SJCRH30 (cell line): ENCODE measurements at places on chromosomes 6 and 20.

DNA sequence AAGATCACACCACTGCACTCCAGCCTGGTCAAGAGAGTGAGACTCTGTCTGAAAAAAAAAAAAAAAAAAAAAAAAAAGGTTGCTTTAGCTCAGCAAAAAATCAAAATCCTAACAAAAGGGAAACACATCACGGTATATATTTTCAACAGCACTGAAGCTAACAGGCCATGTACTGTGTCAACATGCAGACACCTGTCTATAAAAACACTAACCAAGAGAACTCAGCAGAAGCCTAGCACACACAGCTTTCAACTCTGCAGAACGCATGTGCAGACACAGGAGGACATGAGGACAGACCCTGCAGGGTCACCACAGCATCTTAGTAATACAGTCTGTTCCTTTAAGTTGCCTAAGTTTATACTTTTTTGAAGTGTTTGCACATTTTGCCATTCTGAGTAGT, 13.5 kb downstream of the NINL start:
- DNase-seq, result no peak

DNA sequence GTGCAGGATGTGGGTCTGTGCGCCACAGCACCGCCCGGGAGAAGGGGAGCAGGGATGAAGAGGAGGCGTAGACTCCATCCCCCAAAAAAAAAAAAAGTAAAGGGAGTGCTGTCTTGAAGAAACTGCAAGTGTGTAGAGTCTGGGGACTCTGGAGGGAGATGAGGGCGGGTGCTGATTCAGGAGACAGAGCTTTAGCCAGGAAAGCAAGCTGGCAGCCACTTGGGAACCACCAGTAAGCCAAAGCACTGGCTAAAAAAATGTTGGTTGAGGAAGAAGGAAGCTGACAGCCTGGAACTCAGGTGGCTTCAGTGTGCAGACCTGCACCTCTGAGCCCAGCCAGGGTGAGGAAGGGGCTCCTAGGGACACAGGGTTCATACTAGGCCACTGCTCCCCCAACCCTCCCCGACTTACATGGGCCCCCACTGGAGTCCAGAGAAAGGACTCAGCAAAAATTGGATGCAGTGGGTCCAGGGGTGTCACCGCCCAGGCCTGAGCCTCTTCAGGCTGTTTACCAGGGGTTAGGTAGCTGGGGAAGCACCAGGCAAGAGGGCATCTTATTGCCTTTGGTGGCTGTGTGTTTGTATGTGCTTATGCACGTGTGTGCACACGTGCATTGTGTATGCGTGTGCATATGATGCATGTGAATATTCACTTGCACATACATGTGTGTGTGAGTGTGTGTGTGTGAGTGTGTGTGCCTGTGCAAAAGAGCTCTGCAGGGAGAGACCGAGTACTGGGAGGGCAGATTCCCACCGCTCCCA, 153.5 kb upstream of the MLN start:
- no peak for DNase-seq

DNA sequence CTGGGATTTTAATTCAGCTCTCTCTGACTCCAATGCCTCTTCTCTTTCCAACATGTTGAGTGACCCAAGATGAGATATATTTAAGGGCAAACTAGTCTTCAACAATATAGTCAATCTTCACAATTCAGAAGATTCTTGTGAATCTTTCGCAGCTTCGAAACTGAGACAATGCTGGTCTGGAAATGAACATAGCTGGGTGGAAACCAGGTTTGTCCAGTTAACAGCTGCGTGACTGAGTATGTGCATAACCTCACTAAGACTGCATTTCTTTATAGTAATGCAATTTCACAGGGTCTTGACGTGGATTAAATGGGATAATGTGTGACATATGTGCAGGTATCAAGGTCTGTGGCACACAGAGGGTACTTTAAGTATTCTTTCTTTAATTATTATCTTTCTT, 18.9 kb downstream of the PTPRT start:
- DNase-seq, result peak; percentile 77

- no peak for DNase-seq
These were observed 374.1 kb upstream of the CITED2 start for GRCh38 chr6:139748353-139749146.

DNA sequence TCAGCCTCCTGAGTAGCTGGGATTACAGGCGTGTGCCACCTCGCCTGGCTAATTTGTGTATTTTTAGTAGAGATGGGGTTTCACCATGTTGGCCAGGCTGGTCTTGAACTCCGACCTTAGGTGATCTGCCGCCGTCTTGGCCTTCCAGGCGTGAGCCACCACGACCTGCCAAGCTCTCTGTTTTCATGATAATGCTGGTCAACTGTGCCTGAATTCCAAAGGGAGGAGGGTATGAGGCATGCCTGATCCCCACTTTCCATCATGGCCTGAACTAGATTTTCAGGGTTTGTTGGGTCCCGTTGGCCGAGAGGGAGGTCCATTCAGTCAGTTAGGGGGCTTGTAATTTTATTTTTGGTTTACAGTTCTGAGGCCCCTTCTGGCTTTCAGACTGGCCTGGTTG, 28.0 kb upstream of the ANGPT4 start:
- no peak for DNase-seq

DNA sequence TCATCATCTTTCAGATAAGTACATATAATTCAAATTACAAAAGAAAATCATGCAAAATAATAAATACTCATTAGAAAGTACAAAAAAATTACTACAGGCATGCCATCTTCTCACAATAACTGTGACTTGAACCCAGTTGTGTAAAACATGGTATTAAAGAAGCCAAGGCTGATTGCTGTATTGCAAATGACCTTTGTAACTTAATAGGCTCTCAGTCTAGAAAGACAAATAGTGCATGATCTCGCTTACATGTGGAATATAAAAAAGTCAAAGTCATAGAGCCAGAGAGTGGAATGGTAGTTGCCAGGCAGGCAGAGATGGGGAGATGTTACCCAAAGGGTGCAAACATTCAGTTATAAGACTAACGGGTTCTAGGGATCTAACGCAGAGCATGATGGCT, 626.1 kb downstream of the COL12A1 start:
- no peak for DNase-seq

- DNase-seq, result no peak
These were observed 64.4 kb upstream of the TMEM170B start for GRCh38 chr6:11473008-11473740.

DNA sequence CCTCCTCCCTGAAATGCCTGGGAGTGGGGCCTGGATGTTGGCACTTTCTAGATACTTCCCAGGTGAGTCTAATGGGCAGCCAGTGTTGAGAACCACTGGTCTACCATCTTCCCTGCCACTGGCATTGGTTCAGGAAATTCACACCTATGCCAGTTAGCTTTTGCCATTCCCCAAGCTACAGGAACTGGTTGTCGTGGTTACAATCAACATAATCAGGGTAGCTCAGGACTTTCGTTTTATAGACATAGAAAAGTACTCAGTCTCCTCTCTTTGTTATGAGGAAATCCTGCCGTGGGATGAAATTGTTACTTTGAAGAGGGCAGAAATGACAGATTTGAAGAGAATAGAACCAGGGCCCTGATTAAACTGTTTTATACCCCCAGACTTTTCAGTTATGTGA, 127.9 kb upstream of the FOXO3 start:
- DNase-seq, result no peak

DNA sequence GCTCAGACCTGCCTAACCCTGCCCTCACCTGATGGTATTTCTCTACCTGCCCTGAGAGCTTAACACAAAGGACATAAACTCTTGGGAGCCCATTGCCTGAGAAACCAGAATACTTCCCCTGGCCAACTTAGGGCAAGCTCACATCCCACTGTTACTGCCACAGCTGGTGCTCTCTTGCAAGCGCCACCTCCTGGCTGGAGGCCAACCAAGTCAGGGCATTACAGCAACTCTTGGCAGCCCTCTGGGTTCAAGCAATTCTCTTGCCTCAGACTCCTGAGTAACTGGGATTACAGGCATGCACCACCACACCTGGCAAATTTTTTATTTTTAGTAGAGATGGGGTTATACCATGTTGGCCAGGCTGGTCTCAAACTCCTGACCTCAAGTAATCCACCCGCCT, 70.1 kb downstream of the HECA start:
- no peak for DNase-seq

DNA sequence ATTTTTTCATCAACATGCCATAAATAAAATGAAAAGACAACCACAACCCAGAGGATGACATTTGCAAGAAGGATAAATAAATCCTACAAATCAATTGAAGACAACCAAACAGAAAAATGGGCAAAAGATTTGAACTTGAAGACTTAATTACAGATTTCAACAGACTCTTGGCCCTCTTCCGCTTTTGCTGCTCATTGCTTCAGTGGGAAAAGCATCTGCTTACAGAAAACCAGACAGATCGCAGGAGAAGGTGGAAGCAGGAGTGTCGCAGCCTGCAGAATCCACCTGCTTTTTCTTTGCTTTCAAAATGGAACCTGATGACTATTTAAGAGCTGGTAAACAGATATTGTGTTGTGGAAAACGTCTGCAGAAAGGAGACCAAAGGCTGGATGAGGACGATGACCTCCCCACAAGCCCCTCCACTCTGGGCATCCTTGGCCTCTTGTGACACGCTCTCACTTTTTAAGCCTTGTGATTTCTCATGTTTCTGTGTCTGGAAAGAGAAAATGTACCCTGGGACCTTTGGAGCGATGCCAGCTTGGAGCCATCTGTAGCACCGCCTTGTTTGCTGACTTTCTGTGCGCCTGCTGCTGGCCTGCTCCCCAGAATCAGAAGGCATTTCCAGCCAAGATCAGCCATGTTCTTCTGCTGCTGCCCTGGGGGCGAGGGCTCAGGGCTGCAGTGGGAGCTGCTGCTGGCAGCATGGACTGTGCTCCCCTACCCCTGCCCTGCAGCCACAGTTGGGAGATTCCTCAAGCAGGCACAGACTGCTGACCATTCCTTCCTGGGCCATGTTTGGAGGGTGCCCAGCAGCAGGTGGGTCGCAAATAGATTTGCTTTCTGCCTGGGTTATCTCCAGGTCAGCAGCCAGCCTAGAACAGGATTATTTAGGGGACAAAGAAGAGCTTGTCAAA, 3.6 kb upstream of the CSTL1 start:
- no peak for DNase-seq

- DNase-seq, result peak; percentile 26
These were observed 51.0 kb upstream of the IL20RA start for GRCh38 chr6:137095651-137096238.

DNA sequence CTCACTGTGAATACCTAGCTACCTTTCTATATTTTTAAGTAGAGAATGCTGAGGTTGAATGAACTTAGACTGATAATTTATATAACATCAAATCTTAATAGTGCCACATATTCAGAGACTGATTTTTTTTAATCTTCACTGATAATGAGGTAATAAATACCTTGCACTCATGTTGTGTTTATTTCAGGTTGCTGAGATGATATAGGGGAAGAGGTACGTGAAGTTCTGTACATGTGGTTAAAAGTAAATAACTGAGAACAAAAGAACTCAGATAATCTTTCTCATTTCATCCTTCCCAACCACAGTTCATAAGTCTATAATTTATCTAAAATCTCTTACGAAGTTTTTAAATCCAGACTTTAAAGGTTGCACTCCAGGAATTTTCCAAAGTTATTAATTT, 6.4 kb downstream of the NHSL1 start:
- DNase-seq, result no peak

DNA sequence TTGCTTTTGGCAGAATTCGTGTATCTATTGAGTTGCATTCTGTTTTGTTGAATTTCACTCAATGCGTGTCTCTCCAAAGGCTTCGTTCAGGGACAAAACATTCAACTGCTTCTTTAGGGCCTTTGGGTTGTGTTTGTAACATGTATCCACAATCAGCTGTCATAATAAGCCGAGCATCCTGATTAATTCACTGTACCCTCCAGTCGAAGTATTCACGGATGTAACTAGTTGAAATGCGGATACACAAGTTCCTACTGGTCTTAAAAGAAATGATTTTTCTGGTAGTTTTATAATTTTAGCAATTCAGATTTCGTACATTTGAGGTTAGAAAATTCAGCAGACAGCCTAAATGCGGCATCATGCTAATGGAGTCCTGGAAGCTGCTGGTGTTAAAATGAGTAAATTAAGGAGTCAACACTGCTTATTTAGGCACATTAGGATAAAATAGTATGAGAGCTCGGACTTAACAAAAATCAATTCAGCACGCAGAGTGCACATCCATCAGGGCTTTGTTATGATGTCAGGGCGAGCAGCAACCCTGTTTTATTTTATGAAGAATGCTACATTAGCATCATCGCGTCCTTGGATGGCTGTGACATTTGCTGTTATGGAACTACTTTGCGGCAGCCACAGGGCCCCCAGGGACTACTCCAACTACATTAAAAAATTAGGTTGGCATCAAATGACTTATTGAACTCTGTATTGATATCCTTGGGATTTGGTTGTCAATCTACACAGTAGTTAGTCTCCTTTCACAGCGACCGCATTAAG, 489.3 kb upstream of the FLRT3 start:
- no peak for DNase-seq

- no peak for DNase-seq
These were observed 8.8 kb downstream of the MYL9 start for GRCh38 chr20:36549942-36550789.

DNA sequence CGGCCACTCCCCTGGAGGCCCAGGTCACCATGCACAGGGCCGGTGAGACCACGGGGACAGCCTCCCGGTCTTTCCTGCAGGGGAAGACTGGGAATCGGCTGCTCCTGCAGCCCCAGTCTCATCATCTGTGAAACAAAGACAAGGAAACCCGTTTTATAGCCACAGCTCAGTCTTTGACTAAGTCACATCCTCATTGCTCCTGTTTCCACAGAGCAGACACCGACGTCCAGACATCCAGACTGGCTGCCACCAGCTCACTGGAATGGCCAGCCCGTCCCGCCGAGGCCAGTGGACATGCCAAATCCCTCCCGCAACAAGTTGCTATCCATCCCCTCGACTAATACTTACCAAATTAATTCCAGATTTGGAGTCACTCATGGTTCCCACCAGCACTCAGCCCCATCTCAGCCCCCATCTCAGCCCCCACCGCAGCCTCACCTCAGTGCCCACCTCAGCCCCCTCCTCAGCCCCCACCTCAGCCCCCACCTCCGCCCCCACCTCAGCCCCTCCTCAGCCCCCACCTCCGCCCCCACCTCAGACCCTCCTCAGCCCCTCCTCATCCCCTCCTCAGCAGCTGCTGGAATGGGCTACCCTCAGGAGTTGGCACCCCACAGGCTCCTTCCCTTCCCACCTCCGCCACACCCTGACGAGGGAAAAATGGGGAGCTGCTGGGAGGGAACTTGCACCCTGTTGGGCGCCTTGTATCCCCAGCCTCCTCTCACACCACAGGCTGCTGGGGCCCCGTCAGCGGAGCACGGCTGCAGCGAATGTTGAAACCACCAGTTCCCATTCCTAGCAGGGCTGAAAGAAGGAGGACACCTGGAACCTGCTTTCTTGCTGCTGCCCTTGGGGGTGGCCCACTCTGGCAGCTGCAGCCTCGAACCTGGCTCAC, 48.7 kb downstream of the YTHDF1 start:
- peak; percentile 53 for DNase-seq

GRCh38 chr6:89564752-89565427, 73.7 kb downstream of the LYRM2 start:
- DNase-seq, result no peak

DNA sequence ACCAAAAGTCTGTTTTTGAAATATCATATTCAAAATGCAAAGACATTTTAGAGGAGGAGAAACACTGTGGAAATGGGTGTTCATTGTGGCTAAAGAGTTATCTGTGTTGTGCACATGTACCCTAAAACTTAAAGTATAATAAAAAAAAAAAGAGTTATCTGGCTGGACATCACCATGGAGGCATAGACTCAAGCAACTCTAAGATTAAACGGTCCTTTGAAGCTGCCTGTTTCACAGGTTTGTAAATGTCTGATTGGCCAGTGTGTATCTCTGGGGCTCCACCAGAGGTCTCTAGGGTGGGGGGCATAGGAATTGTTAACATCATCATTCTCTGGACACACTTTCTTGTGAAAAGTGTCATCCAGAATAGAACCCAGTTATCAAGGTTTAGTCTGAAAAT, 39.2 kb downstream of the TSPYL4 start:
- DNase-seq, result no peak

GRCh38 chr20:24782801-24783630, 166.1 kb upstream of the CST7 start:
- no peak for DNase-seq
